Mesothelial cell of epicardium (in vitro differentiated cells): ENCODE measurements at places on chromosomes 6 and 20.

- DNase-seq: no peak
Observed at GRCh38 chr20:23754731-23755130, 4.0 kb upstream of the CST1 start.

GRCh38 chr20:45701104-45701503 is 734 bp upstream of the WFDC13 start:
- DNase-seq: no peak

GRCh38 chr20:22374066-22374465 is 210.3 kb downstream of the FOXA2 start:
- no peak for DNase-seq

GRCh38 chr6:4610256-4610655 is 165.9 kb upstream of the CDYL start:
- DNase-seq: no peak

GRCh38 chr6:143222801-143223231 is 162.1 kb downstream of the AIG1 start:
- DNase-seq: no peak

DNA sequence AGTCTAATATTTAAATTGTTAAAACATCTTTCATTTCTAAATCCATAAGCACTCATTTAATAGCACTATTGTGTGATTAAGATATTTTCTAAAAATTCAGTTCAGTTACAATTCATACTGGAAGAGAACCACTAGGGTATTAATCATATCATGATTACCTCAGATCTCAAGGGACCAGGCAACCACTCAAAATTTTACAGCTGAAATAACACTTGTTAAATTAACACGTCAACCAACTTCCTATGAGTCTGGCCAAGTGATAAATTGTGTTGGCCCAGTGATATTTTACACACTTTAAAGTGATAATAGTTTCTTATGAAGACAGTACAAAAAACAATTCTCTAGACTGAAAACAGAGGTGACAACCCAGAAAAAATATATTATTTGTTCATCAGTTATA is 869.0 kb upstream of the ADGRB3 start:
- no peak for DNase-seq

DNA sequence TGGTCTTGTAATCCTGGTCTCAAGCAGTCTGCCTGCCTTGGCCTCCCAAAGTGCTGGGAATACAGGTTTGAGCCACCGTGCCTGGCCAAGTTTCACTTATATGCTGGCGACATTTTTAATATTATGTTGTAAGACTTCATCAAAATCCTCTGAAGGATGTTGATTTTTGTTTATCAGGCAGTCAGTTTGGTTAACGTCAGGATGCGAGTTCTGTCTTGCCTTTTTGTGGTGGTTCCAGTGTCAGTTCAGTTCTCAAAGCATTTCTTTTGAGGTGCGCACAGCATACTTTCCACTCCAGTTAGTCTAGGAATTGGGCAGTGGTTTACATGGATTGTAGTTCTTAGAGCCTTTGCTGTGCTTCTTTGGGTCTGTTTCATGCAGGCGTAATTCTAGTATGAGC is 24.9 kb downstream of the SCAF8 start:
- no peak for DNase-seq

- DNase-seq: no peak
Observed at GRCh38 chr20:52801628-52802006, 170.5 kb upstream of the TSHZ2 start.

DNA sequence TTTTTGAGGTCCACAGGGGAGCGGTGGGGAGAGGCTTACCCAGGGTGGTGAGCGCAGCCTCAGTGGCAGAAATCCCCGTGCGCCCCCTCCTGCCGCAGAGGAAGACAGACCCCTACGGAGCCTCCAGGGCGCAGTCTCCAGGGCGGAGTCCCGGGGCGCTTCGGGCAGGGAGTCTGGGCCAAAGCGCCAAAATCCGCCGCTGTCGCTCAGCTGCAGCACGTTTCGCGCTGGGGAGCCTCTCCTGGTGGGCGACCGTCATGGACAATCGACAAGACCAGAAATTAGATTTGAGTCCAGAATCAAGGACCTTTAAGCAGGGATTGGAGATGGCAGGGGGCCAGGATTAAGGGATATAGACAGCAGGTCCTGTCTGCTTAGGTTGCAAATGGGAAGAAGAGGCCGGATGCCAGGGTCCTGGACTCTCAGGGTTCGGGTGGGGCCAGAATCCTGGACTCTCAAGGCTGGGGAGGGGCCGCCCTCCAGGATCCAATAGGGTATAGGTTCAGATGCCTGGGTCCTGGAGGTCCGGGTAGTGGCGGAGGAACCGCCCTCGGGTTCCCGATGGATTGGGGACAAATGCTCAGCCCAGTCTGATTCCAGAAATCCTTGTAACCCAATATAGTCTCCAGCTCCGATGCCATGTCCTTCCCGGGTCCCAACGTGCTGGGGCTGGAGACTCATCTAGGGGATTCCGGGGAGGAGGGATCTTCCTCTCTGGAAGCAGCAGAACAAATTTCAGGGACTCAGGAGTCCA is 7.9 kb upstream of the HLA-E start:
- DNase-seq: no peak

- DNase-seq: no peak
Observed at GRCh38 chr20:50493881-50494253, 16.3 kb upstream of the PTPN1 start.

DNA sequence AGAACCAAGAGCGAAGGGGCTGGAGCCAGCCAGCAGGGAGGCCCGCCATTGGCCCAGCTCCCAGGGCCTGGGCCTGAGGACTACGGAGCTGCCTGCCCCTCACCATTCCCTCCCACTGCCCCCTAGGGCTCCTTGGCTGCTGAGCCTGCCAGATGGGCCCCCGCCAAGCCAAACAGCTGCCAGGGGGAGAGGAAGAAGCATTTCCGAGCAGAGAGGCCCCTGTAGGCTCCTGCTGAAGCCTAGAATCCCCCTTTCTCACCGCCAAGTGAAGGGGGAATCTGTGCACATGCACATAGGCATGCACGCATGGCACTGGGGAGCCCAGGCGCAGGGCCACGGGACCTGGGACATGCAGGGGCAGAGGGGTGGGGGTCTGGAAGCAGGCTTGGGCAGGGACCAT is 28.5 kb upstream of the MRPS18A start:
- no peak for DNase-seq

GRCh38 chr6:95423331-95423730 is 154.0 kb upstream of the MANEA start:
- DNase-seq: no peak

DNA sequence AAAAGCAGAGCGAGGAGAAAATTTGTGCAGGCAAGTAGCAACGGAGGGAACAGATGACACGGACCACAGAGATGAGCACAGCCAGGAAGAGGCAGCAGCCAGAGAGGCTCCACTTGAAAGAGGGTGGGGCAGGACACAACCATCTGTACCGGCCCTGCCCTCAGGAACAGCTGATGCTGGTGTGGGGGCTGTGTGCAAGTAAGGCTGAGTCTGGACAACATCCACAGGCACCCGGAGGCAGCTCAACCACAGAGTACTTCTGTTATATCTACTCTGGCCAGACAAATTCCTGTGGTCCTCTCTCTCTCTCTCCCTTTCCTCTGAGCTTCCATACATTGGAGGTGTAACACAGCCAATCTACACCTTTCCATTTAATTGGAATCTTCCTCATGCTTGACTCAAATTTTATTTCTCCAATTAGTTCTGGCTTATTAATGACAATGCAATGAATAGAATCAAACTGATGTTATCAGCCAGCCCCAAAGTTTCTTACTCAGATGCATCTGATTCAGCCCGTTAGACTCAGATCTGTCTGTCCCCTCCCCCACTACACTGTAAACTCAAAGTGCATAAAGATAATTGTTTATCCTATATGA is 24.9 kb downstream of the KIF13A start:
- DNase-seq: peak; percentile 31

- DNase-seq: no peak
Observed at GRCh38 chr20:44501448-44501847, 20.4 kb downstream of the SERINC3 start.

- no peak for DNase-seq
Observed at GRCh38 chr6:157905590-157906342, 75.9 kb upstream of the SYNJ2 start.

- DNase-seq: no peak
Observed at GRCh38 chr20:20851385-20851784, 138.9 kb upstream of the RALGAPA2 start.

DNA sequence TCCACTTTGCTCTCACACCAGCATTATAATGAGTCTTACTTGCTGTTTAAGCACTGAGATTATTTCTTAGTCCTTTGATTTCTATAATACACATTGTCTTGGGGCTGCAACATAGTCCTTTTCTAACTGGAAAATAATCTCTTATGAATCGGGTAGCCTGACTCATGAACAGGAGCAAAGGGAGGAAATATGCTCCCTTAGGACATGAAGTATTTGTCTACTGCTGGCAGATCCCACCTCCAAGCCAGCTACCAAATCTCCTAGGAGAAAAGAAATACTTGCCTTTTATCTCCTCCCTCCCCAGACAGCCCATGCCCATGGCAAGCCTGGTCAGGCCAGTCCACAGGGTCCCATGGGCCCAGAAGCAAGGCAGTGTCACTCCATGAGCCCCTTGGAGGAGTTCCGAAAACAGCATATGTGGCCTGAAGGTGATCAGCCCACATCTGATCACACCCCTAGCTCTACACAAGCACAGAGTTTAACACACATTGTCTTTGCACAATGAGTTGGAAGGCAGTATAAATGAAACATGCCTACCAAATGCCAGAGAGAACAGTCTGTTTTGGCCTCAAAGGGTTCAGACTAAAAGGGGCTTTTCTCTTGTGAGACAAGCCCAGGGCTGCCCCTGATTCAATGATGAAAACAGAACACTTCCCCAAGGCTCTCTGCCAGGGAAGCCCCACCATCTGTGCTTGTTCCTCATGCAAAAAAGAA is 37.1 kb upstream of the SLC4A11 start:
- DNase-seq: no peak

DNA sequence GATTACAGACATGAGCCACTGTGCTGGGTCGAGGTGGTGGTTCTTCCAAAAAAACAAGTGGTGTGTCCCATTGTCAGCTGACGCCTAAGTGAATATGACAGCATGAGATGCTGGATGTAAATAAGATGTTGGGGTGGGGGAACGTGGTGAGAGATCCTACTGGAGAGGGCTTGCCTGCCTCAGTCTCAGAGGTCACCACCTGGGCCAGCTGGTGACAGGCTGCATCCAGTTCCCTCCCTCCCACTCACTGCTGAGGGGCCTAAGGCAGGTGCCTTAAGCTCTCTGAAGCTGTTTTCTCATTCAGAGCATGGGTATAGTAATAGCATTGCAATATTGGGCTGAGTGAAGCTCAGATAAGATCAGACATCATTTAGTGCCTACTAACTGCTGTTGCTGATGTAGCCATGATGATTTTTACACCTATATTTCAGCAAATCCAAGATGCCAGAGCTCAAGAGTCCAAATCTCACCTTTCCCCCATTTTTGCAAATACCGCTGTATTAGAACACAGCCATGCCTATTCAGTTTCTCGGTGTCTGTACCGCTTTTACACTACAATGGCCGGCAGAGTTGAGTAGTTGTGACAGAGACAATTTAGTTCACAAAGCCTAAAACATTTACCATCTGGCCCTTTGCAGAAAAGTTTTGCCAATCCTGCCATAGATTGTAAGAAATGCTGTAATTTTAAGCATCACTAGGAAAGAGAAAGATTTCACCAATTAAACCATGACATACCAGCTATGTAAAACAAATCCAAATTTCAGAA is 171.3 kb downstream of the ANKRD60 start:
- DNase-seq: no peak

GRCh38 chr6:50353603-50354002 is 303.9 kb upstream of the DEFB112 start:
- DNase-seq: no peak

DNA sequence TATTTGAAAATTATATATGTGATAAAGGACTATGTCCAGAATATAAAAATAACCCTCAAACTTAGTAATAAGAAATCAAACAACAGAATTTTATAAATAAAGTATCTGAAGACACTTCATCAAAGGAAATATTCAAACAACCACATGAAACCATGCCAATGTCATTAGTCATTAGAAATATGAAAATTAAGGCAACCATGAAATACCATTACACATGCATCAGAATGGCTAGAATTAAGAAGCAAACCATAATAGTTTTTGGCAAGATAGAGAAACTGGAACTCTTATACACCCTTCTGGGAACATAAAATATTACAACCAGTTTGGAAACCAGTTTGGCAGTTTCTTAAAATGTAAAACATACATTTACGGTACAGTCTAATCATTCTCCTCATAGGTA is 137.2 kb upstream of the ADGRB3 start:
- no peak for DNase-seq

- no peak for DNase-seq
Observed at GRCh38 chr20:25464501-25465242, 57.2 kb downstream of the GINS1 start.

DNA sequence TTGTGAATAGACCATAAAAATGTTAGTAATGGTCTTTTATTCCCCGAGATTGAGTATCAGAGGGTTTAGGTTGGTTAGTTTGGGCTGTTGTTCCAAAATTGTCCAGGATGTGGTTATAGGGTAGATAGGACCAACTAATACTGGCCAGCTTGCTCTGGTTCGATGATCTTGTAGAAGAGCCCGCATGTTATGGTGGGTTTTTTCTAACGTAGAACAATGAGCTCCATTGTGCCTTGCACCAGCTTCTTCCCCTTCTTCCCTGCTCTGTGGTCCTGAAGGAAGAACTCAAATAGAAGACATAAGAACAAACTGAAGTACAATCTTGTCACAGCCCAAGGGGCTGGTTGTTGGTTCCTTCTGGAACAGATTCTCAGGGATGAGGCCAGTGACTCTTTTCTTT is 70.5 kb downstream of the RREB1 start:
- no peak for DNase-seq

- no peak for DNase-seq
Observed at GRCh38 chr20:24321973-24322372, 147.5 kb upstream of the SYNDIG1 start.

DNA sequence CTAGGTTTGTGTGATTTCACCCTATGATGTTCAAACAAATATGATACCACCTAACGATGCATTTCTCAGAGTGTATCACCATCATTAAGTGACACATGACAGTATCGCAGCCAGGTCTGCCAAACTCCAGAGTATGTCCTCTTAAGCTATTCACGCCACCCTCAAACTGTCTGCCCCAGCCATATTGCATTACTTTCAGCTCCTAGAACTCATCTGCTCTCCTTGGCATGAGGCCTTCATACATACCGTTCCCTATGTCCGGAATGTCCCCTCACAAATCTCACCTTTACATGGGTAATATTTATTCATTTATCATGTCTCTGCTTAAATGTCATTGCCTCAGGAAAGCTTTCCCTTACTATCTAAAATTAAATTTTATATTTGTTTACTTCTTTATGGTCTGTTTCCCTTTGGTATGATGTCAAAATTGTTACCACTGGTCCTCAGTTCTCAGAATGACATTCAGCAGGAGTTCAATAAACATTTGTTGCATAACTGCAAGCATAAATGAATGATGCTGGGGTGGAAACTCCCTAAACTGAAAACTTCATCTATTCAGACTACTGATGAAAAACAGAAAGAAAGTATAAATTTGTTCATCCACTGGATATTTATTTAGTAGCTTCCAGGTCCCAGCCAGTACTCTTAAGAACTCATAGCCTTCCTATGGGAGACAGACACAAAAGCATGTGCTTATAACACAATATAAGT is 3.2 kb downstream of the SESN1 start:
- DNase-seq: no peak

GRCh38 chr20:63145156-63145555 is 70.8 kb downstream of the YTHDF1 start:
- no peak for DNase-seq
